Brain (organoid and tissue), 16 donors: ENCODE measurements at places on chromosomes 12 and 14. TPM values are rescaled to one million over a fixed set of nuclear protein-coding genes. Genes with fewer than 3 reads are reported as not detected.

The ERBB3 gene
- 23.5 TPM for polyA plus RNA-seq

The ZNF385A gene
- polyA plus RNA-seq, result 109 TPM

The KRT78 gene
- not detected for polyA plus RNA-seq

The STK38L gene
- 5.6 TPM for polyA plus RNA-seq

The NPFF gene
- polyA plus RNA-seq, result not detected

The CRIP2 gene
- 360 TPM for polyA plus RNA-seq

The KRT73 gene
- polyA plus RNA-seq, result not detected

The PPM1H gene
- polyA plus RNA-seq, result 31.5 TPM
